ENCODE measurements at places on chromosomes 5 and 9.

DNA sequence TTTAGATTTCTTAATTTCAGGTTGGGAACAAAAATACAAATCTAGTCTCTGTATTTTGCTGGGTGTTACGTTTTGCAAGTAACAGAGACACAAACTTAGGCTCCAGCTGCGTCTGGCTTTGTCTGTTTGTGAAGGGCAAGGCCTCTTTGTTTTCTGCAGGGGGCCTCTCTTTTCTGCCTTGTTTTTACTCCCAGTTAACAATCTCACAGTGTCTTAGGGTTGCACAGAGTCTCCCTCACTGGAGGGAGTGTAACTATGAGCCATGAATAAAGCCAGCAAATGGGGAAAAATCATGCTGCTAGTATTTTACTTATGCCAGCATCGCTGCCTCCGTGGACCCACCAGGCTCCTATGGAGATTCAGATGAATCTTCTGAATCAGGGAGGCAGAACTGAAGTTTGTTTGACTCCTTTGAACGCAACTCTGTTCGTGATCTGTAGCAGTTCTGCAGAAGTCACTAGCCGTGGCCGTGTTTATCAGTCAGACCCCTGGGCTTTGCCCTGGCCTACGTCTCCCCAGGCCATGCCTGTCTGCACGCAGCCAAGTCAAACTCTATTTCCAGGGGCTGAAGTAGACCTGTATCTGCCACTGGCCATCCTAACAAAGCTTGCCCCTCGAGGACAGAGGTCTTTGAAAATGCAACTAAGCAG lies 77.2 kb downstream of the ATP10B start:
- DNase-seq: no peak

- no peak for DNase-seq
Measured at GRCh38 chr5:11387382-11387781, 516.9 kb downstream of the CTNND2 start.

GRCh38 chr9:105554042-105554441 lies 3.9 kb upstream of the FKTN start:
- DNase-seq: no peak

DNA sequence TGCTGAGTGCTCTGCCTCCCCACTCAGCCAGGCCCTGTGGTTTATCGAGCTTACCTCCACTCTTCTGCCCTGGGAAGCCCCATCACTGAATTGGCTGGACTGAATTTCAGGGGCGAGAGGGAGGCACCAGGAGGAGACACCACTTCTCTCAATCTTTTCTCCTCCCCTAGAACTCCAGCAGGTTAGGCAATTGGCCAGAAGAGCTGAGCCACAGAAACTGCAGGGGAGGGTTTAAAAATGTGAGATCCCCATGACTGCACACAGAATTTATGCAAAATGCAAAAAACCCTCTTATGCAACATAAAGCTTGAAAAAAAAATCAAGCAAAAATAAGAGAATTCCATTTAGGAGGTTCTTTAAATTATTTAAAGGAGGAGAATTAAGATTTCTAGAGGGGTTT lies 29.9 kb downstream of the TUT7 start:
- no peak for DNase-seq

DNA sequence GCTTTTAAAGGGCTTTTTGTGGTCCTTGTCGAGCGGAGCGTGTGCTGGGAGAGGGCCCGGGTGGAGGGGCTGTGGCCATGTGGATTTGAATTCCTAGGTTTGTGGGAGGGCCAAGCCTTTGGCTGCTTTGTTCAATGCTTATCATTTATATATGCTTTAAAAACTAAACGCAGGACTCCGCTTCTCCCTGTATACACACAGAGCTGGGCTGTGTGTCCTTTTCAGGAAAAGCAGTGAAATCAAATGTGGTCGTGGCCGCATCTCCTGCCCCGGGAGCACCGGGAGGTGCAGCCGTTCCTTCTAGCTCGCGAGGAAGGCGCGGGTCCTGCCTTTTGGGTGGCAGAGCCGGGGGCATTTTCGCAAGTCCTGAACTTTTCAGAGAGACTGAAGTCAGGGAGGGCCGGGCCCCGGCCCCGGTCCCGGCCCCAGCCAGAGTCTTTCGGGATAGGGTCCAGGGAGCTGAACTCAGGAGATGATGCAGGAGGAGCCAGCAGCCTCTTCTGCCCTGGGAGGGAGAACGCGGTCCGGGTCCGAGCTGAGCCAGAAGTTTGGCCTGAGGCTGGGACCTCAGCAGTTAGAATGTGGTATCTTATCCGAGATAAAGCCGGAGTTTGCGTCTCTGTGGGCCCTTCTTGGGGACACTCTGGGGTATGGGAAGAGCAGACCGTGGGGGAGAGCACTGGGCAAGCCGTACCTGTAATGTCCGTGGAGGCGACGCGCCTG lies 158.8 kb downstream of the C9orf152 start:
- DNase-seq: no peak

- DNase-seq: no peak
Measured at GRCh38 chr5:166695326-166695725, 1596.1 kb upstream of the WWC1 start.

- peak; percentile 81 for DNase-seq
Measured at GRCh38 chr9:134590240-134591081, 51.1 kb upstream of the COL5A1 start.

GRCh38 chr9:84002344-84002743 lies 21.7 kb downstream of the RMI1 start:
- no peak for DNase-seq

GRCh38 chr5:14148890-14149671 lies 5.9 kb downstream of the TRIO start:
- no peak for DNase-seq

GRCh38 chr9:94212531-94212930 lies 46.6 kb upstream of the ZNF169 start:
- no peak for DNase-seq

GRCh38 chr9:79913867-79914266 lies 342.1 kb downstream of the TLE4 start:
- no peak for DNase-seq

- DNase-seq: no peak
Measured at GRCh38 chr5:152097128-152097527, 172.5 kb upstream of the GLRA1 start.

- DNase-seq: no peak
Measured at GRCh38 chr5:65760504-65761275, 38.7 kb downstream of the NLN start.

DNA sequence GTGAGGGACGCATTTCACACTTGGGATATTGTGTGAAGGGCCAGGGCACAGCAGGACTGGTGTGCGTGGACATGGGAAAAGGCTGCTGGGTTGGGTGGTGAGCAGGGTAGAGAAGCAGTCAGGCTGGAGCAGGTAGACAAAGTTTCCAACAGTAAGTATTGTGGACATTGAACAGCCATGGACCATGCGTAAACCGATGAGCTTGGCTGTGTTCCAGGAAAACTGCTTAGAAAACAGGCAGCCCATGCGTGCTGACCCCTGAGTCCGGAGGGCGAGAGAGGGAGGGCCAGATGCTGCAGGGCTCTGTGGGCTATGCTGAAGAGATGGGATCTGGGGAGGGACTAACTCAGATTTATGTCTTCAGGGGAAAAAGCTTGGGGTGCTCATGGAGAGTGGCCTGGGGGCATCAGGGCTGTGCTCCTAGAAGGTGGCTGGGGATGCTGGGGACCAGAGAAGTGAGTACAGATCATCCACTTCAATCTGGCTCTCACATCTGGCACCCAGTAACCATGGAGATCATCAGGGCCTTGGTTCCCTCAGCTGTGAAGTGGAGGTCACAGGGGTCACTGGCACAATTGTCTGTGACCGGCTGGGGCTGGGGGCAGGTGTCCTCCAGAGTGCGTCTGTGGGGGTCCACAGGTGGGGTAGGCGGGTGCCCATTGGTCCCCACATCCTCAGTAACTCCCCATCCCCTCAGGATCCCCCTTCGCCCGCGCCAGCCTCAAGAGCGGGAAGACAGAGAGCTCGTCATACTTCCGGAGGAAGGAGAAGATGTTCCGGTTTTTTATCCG lies 93.3 kb downstream of the CACNA1B start:
- no peak for DNase-seq

DNA sequence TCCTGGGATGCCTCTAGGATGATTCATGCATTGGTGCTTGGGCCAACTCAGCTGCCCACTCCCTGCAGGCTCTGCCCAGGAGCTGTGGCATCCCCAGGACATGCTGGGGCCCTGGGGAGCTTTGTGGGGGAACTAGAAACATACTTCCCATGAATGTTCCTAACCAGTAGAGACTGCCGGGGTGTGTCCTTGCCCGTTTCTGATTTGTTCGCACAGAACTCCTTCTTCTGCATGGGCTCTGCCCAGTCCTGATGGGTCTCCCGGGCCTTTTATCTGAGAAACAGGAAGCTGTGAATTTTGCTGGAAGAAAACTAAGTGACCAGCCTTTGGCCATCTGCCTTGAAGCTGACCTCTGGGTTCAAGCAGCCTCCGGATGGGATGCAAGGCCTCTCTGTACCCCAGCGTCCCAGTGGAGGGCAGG lies 71.6 kb upstream of the RNU6ATAC start:
- DNase-seq: no peak

DNA sequence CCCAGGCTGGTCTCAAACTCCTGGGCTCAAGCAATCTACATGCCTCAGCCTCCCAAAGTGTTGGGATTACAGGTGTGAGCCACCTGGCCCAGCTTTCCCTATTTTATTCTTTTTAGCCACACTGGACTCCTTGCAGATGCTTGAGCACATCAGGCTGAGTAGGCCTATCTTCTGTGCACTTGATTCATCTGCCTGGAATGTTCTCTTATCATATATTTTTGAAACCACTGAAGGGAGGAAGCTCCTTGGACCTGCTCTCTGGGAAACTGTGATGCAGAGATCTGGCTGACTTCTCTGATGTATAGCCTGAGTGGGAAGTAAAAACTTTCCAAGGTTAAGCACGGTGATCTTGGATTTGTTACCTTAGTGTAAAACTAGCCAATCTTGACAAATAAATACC lies 6.5 kb upstream of the MAT2B start:
- no peak for DNase-seq

- DNase-seq: peak; percentile 45
Measured at GRCh38 chr9:92632641-92633040, 37.3 kb downstream of the IPPK start.

DNA sequence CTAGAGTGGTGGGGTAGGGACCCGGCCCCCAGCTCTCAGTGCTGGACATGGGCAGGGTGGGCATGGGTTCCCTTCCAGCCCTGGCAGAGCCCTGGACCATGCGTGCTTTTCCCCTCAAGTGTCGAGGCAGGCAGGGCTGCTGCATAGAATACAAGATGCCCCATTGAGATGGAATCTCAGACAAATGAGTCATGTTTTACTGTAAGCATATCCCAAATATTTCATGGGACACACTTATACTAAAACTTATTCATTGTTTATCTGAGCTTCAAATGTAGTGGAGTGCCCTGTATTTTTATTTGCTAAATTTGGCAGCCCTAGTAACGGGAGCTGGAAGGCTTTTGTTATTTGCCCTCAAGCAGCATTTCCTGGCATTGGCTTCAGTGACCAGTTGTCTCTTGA lies 3.2 kb upstream of the RNU6ATAC start:
- DNase-seq: no peak

GRCh38 chr9:71515626-71516025 lies 252.7 kb downstream of the CEMIP2 start:
- DNase-seq: no peak

DNA sequence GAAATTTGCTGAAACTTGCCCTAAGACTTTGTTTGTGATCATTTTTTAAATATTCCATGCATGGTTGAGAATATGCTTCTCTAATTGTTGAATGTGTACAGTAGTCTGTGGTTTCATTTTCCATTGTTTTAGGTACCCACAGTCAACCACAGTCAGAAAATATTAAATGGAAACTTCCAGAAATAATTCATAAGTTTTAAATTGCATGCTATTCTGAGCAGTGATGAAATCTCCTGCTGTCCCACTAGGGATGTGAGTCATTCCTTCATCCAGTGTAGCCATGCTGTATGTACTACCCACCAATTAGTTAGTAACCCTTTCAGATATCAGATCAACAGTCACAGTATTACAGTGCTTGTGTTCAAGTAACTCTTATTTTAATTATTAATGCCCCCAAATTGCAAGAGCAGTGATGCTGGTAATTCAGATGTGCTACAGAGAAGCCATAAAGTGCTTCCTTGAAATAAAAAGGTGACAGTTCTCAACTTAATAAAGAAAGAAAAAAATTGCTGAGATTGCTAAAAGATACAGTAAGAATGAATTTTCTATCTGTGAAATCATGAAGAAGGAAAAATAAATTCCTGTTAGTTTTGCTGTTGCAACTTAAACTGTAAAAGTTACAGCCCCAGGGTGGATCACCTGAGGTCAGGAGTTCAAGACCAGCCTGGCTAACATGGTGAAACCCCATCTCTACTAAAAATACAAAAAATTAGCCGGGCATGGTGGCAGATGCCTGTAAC lies 79.9 kb upstream of the FBXL17 start:
- no peak for DNase-seq

DNA sequence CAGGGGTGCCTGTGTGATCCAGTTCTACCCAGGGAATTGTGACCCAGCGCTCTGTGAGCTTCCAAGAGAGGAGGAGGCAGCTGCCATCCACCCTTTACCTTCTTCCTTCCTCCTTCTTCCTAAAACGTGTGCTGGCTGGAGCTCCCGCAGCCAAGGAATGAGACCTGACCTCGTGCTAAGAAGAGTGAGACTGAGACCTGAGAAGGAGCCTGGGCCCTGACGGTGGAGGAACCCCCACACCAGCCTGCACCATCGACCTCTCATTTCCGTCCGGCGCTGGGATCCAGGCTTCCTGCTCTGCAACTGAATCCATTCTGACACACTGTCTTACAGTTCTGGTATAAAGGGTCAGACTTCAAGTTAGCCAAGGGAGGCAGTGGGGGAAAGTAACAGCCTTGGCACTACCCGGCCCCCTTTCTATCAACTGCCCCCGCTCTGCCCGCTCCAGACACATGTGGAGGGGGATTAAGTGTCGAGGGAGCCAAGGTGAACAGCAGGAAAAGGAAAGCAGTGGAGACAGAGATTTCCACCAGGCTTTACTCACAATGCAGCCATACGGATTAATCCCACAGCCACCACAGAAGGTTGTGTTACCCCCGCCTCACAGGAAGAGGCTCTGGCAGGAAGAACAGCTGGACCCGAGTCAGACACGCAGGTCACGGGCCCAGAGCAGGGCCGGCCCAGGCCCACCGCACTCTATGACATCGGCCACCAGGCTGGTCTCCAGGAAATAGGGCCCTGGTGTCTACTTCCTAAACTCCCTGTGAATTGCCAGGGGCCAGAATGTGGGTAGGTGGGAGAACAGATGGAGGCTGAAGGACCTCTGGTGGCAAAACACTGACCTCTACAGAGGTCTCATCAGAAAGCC lies 15.8 kb downstream of the MGAT1 start:
- no peak for DNase-seq

Measured in mesenteric fat pad (tissue), 1 donor.